ENCODE measurements at places on chromosomes 5 and 9. TPM values are rescaled to one million over a fixed set of nuclear protein-coding genes. Genes with fewer than 3 reads are reported as not detected.

Gene FSTL4
- total RNA-seq = not detected

Gene ADAMTS16
- 1.6 TPM for total RNA-seq

Gene IFNA13
- total RNA-seq = not detected

Gene GGTA1
- 15.1 TPM for total RNA-seq

Gene AGXT2
- not detected for total RNA-seq

DNA sequence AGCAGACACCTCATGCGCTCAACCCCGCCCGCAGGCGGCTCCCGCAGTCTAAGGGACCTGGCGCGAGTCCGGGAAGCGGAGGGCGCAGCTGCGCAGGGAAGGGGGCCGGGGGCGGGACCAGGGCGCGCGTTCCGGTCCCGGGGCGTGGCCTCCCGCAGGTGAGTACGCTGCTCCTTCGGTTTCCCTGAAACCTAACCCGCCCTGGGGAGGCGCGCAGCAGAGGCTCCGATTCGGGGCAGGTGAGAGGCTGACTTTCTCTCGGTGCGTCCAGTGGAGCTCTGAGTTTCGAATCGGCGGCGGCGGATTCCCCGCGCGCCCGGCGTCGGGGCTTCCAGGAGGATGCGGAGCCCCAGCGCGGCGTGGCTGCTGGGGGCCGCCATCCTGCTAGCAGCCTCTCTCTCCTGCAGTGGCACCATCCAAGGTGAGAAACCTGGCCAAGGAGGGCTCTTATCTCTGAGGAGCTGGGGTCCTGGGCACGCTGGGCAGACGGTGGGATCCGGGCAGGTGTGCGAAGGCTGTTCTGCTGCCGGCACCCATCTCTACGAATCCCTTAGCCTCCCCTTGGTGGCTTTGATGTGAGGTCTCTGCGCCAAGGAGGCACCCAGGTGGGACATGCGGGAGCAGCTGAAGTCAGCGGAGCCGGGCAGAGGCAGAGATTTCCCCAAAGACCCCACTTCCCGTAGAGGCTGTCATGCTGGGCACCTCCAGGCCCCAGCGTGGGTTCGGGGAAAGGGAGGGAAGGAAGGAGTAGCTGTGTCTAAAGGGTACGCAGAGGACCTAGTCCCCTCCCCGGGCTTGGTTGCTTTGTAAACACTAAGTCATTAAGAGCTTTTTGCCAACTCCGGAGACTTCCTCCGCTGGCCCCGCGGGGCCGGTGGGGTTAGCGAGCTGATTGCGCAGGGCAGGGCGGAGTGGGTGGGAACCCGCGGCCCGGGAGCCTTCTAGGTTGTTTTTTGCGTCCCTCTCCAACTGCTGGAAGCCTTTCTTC is at the start of gene F2RL1:
TSS of gene F2RL1 (plus strand) at position 187 of the 988 bp plus-strand sequence. CDS start at position 340, 153 bp downstream.
- DNase-seq = peak; percentile 35

DNA sequence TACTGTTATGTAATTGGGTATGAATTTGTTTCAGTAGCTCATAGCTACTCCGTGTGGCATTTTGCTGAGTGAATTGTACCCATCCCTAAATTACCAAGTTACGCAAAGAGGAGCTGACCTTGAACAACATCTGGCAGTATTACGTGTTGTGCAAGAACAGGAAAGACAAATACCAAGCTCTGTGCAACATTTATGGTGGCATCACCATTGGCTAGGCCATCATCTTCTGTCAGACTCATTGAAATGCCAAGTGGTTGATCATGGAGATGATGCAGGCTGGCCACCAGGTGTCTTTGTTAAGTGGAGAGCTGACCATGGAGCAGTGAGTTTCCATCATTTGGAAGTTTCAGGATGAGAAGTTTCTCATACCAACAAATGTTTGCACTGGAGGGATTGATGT is 15.0 kb downstream of the ZSWIM6 start:
- DNase-seq = no peak

GRCh38 chr5:35158622-35159369 is 71.5 kb downstream of the PRLR start:
- no peak for DNase-seq

DNA sequence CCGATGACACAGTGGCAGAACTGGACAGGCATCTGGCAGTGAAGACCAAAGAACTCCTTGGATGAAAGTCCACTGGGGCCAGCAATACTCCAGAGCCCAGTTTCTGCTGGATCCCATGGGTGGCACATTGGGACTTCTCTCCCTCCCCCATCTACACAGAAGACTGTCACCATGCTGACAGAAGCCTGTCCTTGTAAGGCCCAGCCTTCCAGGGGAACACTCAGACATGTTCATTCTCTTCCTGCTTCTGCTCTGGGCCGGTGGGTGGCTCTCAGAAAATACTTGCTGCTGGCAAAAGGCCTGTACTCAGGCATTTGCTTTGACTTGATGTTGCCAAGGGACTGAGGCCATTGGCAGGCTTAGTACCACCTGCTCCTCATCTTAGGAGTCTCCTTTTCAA is 48.3 kb upstream of the PTGS1 start:
- no peak for DNase-seq
